ENCODE measurements at places on chromosomes 7 and 10.

GRCh38 chr7:120996333-120996987 is 7.9 kb downstream of the CPED1 start:
- DNase-seq, result peak; percentile 97

DNA sequence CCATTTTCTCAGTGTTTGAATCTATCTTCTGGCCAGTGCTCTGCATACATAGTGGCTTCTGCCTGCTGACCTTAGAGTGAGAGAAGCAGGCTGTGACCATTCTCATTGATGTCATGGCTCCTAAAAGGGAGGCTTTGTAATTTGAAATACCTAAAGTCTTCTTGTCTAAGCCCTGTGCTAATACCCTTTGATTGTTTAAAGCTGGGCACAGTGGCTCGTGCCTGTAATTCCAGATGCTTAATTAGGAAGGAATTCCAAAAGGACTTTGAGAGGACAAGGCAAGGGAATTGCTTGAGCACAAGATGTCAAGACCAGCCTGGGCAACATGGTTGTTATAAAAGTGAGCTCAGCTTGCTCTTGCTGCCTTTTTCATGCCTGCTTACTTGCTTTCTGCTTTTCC is 81.7 kb downstream of the APBB1IP start:
- DNase-seq, result no peak

DNA sequence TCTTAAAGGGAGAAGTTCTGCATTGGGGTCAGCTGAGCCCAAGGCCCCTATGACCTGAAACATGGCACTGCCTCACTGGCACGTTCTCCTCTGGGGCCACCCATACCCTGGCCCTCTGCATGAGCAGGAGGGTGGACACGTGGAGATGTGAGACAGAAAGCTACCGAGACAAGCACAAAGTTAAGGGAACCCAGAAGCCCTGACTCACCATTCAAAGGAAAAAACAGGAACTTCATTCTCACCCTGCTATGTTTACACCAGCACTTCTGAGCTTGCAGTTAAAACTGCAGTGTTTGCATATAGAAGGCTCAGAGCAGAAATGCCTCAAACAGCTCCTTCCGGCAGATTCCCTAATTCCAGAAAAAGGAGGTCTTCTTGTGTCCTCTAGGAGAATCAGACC is 41.7 kb downstream of the DENND11 start:
- DNase-seq, result no peak

GRCh38 chr10:65798133-65798532 is 1127.7 kb upstream of the LRRTM3 start:
- no peak for DNase-seq

DNA sequence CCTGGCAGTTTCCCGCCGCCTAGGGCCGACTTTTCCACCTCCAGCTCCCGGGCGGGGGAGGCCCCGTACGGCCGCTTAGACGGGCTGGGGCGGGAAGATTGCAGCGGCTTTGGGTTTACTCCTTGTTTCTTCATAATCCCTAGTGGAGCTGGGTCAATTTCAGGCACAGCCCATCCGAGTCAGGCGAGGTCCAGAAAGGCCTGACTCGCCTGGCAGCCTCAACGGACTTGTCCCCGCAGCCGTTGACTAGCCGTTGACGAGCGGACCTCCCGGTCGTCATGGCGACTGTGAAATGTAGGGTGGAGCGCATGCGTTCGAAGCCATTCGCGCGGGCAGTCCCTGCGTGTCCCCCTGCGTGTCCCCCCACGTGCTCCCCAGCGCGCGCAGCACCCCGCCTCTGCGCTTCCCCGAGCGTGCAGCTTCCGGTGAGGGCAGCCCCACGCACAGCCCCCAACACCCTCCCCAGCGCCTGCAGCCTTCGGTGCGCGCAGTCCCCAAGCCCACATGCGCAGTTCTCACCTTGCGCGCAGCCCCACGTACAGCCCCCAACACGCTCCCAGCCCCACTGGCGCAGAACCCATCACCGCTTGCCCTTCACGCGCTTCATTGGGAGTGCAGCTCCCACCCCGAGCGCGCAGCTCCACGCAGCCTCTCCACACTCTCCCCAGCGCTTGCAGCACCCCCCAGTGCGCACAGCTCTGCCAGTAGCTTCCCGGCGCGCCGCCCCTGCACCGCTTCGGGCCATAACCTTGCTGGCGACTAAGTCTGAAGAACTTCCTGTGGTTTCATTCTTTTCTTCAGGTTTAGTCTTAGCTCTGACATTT is 67.8 kb downstream of the TBX20 start:
- DNase-seq, result peak; percentile 37

All from iris pigment epithelial cell (primary cell).